Omental fat pad (tissue), 4 donors: ENCODE measurements at places on chromosomes 5 and 9.

DNA sequence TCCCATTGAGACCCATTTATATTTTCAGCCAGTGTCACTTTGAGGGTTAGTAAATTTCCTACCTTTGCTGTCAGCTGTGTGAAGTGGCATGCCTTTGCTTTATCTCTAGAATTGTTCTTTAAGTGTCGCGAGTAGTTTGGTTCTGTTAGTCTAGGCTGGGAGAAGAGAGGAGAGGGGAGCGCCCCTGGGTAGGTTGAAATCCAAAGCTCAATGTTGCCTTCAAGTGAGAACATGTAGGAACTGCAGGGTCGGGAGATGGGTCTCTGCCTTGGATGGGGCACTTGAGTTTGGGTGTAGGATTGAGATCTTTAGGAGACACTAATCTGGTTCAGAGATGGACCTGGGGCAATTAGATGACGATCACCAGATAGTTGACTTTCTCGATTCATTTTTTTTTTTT lies 46.3 kb downstream of the STC2 start:
- no peak for DNase-seq

DNA sequence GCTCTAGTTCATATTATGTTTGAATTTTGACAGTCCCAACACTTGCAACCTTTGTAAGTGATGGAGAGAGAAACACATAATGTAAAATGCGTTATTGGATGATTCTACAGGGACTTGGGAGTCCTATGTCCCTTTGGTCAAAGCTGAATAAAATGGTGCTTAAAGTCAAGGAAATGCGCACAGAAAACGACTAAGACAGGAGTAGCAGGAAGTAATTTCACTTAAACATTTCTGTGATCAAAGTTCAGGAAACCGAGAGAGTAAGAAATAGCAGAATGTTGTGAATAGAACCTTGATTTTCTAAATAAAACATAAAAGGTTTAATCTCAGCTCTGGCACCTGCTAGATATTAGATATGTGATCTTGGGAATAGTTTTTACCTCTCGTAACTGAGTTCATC lies 2339.2 kb downstream of the MAT2B start:
- DNase-seq = no peak

DNA sequence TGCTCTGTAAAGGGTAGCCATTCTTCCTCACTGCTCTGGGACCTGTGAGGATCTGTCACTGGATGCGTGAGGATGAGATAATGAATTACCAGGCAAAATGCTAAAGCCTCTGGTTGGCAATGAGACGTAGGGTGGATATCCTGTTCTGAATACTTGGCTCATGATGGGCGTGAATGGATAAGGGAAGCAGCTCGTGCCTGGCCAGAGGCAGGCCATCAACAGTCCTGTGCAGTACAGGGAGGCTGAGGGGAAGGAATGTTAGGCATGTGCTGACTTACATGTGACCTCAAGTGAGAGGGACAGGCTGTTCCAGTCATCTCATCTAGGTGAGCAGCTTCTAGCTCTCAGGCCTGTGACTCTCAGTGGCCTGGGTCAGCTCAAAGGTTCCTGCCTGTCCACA lies 172.8 kb downstream of the CARTPT start:
- no peak for DNase-seq

GRCh38 chr5:98503616-98504015 lies 269.8 kb upstream of the RGMB start:
- no peak for DNase-seq

GRCh38 chr5:167892352-167893115 lies 398.9 kb upstream of the WWC1 start:
- no peak for DNase-seq

DNA sequence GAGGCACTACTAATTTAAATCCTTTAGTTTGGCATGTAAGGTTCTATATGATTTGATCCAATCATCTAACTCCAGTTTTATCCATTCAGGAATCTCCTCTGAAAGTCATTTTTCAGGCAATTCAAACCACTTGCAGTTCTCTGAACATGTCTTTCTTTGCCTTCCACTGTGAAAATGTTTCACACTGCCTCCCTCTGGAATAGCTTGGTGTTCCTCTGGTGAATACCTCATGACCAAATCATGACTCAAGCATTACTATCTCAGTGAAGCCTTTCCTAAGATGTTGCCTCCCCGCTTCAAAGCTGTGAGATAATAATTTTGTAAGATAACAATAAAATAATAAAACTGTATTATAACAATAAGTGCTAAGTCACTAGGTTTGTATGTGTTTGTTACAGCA lies 981.1 kb downstream of the DTWD2 start:
- DNase-seq = no peak

GRCh38 chr5:179228341-179229121 lies 116.7 kb downstream of the ADAMTS2 start:
- DNase-seq = no peak

- no peak for DNase-seq
Measured at GRCh38 chr5:132134384-132134783, 60.8 kb downstream of the CSF2 start.

DNA sequence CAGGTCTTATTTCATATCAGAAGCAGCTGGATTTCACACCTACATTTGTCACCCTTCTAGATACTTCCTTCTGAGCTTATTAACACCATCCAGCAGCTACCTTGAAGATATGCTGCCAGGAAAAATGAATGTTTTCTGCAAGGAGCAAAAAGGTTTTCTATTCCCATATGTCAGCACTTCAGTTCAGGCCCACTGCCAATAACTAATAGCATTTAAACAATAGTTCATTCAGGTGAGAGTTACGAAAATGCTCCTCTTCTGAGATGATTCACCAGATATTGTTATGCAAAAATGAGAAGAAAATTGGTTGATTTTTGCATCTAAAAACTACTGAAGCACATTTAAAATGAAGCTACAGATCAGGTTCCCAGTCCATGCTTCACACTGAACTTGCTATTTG lies 56.4 kb upstream of the ISL1 start:
- no peak for DNase-seq

GRCh38 chr5:25892211-25892610 lies 1146.2 kb downstream of the CDH9 start:
- DNase-seq = no peak

DNA sequence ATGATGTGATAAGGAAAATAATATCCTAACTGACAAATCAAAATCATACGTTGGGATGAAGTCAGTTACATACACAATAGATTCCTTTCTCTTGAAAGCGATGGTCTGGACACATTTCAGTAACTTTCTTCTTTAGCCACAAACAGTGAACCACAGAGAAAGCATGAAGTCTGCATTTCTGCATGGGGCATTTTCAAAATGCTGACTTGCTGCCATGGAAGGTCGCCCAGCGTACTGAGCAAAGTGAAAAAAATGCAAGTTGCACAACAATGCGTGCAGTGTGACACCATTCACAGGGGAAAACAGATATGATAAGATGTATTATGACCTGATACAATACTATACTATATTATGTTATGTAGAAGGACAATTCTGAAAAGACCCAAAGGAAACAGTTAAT lies 146.3 kb downstream of the SNX18 start:
- no peak for DNase-seq

DNA sequence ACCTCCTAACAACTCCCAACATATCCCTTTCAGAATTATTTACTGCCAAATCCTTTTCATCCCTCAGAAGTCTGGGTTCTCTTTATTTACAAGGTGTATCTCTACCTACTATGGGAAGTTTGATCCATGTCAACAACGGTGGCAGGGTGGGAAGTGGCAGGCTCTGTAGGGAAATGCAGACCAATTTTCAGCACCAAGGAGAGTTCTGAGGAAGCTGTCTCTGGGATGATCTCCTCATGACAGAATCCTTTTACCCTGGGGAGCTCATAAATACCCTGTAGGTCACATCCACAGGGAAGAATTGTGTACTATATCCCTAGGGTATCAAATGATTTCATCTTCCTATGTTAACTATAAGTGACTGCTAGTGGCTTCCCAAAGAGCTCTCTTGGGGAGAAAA lies 107.8 kb upstream of the NEK6 start:
- no peak for DNase-seq

- DNase-seq = no peak
Measured at GRCh38 chr5:158430166-158430797, 571.3 kb upstream of the CLINT1 start.

DNA sequence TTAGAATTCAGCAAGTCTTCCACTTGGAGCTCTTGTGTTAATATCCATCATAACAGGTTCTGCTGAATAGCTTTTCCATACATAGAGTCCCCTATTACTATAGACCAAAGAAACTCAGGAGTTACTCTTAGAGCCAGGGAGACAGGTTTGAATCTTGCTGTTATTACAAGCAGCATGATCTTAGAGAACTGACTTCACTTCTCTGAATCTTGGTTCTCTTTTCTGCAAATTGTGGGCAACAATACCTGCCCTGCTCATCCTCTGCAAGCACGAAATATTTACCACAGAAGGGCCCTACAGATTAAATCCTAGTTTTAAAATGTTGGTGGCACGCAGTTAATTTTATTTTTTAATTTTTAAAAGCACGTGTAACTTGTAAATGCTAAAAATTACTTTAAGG lies 111.7 kb downstream of the TLR4 start:
- DNase-seq = no peak

GRCh38 chr5:171311322-171312077 lies 2.5 kb downstream of the TLX3 start:
- no peak for DNase-seq

DNA sequence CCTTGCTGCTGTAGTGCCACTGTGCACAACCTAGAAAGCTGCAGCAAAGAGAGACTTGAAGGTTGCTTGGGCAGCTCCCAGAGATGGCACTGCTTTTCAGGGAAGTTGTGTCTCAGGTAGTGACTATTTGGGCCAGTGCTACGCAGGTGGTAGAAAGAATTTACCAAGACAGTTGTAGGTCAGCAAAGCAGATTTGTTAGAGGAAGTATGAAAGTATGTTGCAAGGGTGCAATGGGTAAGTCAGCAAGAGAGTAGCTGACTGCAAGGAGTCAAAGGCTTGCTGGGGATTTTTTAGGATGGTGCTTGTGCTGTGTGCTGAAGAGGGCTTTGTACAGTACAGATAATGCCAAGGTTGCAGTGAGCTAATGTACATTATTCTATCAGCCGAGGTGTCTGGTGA lies 33.5 kb upstream of the SPARC start:
- DNase-seq = no peak

DNA sequence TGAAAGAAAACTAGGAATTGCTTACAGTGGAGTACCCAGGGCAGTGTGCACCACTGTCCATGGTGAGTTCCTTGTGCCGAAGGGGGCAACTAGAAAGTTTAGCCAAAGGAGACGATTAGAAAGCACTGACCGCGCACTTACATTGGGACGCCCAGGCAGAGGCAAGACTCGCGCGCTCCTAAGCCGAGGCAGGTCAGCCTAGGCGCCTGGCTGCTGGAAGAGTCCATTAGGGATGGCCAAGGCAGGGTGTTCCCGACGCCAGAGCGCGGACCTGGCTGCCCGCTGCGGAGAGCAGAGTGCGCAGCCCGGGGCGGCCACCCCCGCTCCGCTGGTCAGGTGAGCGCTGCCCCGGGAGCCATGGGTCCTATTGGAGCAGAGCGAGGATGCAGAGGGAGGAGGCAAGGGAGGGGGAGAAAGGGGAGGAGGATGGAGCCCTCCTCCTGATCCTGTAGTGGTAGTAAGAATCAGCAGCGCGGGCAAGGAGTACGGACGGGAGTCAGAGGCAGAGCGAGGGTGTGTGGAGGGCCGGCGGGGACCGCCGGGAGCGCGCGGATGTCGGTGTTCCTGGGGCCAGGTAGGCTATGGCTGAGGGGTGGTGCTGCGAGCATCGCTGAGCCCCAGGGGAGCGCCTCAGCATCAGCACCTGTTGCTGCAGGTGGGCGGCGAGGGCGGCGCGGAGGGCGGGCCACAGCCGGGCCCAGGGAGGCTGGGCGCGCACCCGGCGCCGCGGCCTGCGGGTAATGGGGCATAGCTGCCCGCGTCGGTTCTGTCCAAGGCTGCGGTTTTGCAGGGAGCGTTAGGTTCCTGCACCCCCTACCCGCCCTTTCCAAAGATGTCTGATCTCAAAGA lies at the start of gene ADGRV1:
Gene ADGRV1, plus strand, starts transcription at position 454 of the 849 bp plus-strand sequence. Its CDS starts 99 bp downstream, at position 553.
- DNase-seq = no peak

DNA sequence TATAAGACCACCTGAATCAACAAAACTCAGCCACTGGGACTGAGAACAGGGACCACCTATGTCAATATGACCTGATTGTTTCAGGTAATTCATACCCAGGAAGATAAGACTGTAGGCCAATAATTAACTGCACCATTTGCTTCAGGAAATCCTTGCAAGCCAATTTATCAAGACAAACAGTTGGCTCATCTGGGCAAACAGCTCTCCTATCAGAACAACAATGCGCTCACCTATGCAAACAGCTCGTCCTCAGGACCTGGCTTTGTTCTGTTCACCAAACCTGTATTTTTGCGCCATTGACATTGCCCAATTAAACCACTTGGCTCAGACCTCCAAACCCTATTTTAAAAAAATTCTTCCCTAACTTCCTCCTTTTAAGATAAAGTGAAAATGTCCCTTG lies 92.3 kb upstream of the MARCHF11 start:
- no peak for DNase-seq

- DNase-seq = no peak
Measured at GRCh38 chr9:121299467-121300282, 31.7 kb downstream of the GSN start.

DNA sequence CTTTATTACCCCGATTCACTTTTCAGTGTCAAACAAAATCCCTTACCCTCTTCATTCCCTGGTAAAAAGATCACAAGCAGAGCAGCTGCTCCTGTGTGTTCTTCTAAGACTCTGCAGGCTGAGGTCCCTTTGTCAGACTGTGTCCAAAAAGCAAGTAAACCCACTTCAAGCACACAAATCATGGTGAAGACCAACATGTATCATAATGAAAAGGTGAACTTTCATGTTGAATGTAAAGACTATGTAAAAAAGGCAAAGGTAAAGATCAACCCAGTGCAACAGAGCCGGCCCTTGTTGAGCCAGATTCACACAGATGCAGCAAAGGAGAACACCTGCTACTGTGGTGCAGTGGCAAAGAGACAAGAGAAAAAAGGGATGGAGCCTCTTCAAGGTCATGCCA lies 34.5 kb downstream of the CREBRF start:
- no peak for DNase-seq

- no peak for DNase-seq
Measured at GRCh38 chr9:80191108-80191507, 619.3 kb downstream of the TLE4 start.
